Esophagus muscularis mucosa (tissue), 4 donors: ENCODE measurements at places on chromosomes 5 and 9. TPM values are rescaled to one million over a fixed set of nuclear protein-coding genes. Genes with fewer than 3 reads are reported as not detected.
A peak's percentile ranks its signal among the peaks of the same experiment; 100 is the strongest.

DNA sequence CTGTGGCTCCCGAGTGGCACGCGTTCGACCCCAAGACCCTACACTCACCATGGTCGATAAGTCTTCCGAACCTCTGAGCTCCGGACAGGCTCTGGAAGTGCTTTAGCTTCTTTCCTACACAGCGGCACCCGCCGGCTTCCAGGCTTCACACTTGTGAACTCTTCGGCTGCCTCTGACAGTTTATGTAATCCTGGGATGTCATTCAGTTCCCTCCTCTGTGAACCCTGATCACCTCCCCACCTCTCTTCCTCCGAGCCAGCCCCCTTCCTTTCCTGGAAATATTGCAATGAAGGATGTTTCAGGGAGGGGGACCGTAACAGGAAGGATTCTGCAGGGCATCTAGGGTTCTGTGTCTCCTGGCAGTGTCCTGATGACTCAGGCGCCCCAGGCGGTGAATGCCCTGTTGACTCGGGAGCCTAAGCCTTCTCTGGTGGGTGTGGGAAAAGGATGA lies at the start of gene CD14:
Gene CD14 (minus strand): TSS at position 155 of the 451 bp plus-strand sequence. CDS start 104 bp downstream, at position 51.
- peak within 1 kb of the TSS; percentile 71 for H3K27ac ChIP-seq
- H3K4me1 ChIP-seq, result peaks cover 25% of the 10 kb centered on the region
- DNase-seq, result peak; percentile 94
- H3K27me3 ChIP-seq, result no peaks in the 10 kb centered on the region
- H3K4me3 ChIP-seq, result peak within 1 kb of the TSS; percentile 62

DNA sequence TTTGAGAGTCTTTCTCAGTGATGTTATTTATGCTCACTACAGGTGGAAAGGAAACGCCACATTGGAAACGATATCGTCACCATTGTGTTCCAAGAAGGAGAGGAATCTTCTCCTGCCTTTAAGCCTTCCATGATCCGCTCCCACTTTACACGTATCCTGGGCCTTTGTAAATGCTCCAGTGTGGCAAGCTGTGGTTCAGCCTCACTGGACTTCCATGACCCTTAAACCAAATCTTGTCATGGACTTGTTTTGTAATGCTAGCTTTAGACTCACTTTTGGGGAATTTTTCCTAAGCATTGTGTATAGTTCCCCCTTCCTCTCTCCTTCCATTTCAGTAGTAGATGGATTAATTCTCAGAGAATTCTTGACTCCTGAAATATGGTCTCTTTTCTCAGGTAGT lies 60.9 kb upstream of the SLC2A8 start:
- no peaks in the 10 kb centered on the region for H3K27me3 ChIP-seq
- H3K4me1 ChIP-seq, result peaks cover 68% of the 10 kb centered on the region
- H3K27ac ChIP-seq, result peak overlapping the region; percentile 73
- no peak for DNase-seq
- H3K36me3 ChIP-seq, result no peaks in the 10 kb centered on the region

The ELOVL7 gene
- total RNA-seq, result 7.0 TPM

The GRXCR2 gene
- not detected for total RNA-seq
